ENCODE measurements at places on chromosomes 2 and 18.

- no peak for DNase-seq
Observed at GRCh38 chr2:5203134-5203755, 488.9 kb upstream of the SOX11 start.

- no peak for DNase-seq
Observed at GRCh38 chr2:66730441-66730840, 295.5 kb downstream of the MEIS1 start.

DNA sequence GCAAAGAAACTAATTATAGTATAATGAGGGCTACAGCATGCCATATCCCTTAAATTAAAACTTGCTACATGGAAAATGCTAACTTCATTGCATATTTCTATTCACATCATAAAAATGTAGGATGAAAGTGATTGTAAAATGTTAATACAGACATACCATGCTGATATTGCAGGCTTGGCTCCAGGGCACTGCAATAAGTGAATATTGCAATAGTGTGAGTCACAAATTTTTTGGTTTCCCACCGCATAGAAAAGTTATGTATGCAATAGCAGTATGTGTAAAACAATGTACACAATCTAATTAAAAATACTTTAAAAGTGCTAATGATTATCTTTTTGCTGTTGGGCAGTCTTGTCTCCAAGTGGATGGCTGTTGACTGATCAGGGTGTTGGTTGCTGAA is 162.1 kb downstream of the CD8B2 start:
- DNase-seq, result no peak

GRCh38 chr2:209613649-209614305 is 157.9 kb upstream of the UNC80 start:
- DNase-seq, result no peak

- no peak for DNase-seq
Observed at GRCh38 chr2:222526480-222527277, 102.3 kb downstream of the SGPP2 start.

GRCh38 chr18:41324020-41324791 is 630.8 kb upstream of the PIK3C3 start:
- DNase-seq, result no peak

GRCh38 chr2:119941981-119942513 is 70.8 kb upstream of the EPB41L5 start:
- DNase-seq, result no peak

GRCh38 chr2:4678927-4679326 is 975.6 kb downstream of the DCDC2C start:
- DNase-seq, result no peak

- no peak for DNase-seq
Observed at GRCh38 chr2:222294996-222295367, 3.8 kb downstream of the PAX3 start.

GRCh38 chr2:131034122-131035051 is 58.9 kb downstream of the FAM168B start:
- no peak for DNase-seq

- no peak for DNase-seq
Observed at GRCh38 chr2:67895227-67895941, 167.4 kb downstream of the C1D start.

DNA sequence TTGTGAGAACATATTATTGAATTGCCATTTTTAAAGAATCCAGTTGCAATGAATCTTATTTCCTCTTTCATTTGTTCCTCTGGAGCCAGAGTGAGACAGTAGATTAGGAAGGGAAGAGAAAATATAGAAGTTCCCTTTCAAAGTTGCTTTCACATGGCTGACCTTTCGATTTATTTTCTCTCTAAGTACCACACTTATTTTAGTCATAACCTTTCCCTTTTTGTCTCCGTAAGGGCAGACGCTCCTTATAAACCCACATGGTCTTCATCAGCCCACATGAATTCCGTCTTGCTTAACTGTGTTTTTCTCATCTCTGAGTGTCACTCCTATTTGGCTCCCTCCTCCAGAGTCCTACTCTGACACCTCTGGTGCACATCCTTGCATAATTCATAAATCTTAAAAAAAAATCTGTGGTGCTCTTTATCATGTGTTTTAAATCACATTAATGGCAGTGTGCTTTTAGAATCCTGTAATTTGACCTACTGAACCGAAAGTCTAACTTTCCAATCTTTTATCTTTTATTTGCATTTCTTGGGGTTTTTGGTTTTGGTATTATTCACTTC is 38.5 kb upstream of the ZNF396 start:
- no peak for DNase-seq

DNA sequence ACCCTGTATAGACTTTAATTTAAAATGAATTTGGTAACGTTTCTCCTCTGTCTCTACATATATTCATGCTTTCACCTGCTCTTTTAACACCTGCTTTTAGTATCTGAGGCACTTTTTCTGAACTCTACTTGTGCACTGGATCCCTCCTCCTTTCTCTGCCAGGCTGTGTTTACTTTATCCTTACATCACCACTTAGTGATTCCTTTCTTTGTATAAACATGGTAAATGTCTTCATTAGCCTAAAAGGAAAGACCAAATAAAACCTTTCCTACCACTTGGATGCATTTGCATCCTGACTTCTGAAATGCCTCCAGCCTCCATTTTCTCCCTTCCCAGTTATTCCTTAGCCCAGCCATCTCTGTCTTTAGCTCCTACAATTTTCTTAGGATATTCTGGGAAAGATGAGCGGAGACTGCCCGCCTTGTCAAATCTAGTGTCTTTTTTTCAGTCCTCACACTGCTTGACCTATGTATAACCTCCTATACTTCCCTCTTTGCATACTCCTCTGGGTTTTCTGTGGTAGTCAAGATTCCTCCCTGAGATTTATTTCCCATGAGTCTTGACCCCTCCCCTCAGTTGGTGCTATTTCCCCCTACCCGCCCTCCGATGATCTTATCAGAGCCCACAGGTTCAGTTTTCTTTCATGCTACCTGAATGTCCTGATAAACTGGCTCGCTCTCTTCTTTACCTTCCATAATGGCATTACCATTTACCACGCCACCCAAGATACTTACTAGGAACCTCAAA is 44.8 kb downstream of the REL start:
- peak; percentile 31 for DNase-seq

GRCh38 chr18:58928386-58928785 is 63.7 kb downstream of the ZNF532 start:
- DNase-seq, result no peak

- peak; percentile 21 for DNase-seq
Observed at GRCh38 chr2:129748653-129749052, 230.8 kb upstream of the RAB6C start.

GRCh38 chr2:144475569-144476275 is 44.2 kb downstream of the ZEB2 start:
- no peak for DNase-seq

GRCh38 chr2:68000170-68000825 is 62.5 kb downstream of the C1D start:
- DNase-seq, result no peak

DNA sequence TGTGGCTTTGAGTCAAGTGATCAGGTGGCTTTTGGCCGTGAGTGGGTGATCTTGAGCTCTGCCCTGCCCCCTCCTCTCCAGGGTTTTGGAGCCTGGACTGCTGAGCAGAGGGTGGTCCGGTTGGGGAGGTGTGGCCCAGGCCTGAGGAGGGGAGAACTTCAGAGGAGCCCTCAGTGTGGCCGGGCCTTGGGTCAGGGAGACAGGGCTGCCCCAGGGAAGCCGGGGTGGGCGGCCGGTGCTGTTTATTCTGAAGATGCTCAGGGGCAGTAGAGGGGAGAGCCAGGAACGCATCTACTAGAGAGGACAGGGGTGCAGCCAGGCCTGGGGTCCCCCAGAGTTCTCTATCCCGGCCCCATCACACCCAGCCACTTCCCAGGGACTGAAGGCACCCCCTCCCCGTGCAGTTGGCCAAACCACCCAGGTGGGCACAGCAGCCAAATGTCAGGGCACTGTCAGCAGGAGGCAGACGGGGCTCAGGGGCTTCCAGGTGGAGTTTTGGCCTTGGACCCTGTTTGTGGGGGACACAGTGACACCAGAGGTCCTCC is 963 bp downstream of the ERFE start:
- DNase-seq, result no peak

GRCh38 chr2:172962824-172963223 is 112.8 kb upstream of the MAP3K20 start:
- DNase-seq, result no peak

DNA sequence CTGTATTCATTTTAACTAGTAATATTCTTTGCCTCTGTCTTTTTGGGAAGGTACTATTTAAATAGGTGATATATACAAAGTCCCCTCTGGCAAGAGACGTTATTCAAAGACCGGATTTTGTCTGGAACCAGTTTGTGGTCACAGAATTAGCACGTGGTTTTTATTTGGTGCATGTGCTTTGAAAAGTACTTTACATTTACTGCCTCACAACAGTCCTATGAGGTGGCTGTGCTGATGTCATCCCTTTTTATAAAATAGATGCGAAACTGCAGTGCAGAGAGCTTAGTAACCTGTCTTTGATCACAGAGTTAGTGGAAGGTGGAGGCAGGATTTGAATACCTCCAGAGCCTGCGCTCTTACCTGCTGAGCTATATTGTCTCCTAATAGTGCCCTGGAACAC is 4.0 kb downstream of the LPIN1 start:
- DNase-seq, result no peak

GRCh38 chr2:113705982-113706523 is 50.4 kb downstream of the SLC35F5 start:
- DNase-seq, result no peak

DNA sequence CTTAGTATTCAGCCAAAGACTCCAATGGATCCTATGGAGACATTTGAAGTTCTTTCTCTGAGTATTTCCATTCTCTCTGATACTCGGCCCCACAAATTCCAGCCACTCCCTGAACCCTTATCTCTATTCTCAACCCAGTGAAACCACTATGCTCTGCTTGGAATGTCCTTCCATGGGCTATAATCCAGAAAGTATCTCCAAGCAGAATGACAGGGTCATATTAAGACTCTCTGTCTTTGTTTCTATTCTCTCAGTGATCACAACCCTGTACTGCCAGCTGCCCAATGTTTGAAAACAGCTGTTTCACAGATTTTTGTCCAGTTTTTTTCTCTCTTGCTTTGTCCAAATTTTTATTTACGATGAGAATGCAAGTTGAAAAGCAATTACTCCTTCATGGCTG is 21.9 kb downstream of the CHMP3 start:
- no peak for DNase-seq

DNA sequence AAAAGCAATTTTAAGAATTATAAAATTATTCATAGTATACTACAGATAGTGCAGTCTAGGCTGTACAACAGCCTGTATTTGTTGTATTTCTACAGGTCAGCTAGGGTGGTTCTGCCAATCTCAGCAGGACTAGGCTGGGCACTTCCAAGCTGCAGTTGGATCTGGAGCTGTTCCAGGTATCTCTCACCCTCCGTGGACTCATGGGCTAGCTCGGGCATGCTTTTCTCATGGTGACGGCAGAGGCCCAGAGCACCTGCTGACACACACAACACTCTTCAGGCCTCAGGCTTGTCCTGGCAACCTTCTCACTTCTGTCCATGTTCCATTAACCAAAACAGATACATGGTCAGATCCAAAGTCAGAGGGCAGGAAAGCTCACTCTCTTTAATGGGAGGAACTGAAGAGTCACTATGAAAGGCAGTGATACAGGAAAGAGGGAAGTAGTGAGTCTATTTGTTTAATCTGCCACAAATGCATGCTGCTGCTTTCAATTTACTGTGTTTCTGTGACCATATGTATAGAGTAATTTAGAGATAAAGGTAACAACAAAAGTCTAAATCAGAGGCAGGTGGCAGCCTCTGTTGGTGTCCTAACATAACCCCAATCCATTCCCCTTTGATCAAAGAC is 462.4 kb upstream of the ACVR2A start:
- DNase-seq, result no peak

- peak; percentile 92 for DNase-seq
Observed at GRCh38 chr2:9327873-9328352, 95.4 kb downstream of the ITGB1BP1 start.

GRCh38 chr2:49940626-49941025 is 786.3 kb upstream of the FSHR start:
- no peak for DNase-seq

DNA sequence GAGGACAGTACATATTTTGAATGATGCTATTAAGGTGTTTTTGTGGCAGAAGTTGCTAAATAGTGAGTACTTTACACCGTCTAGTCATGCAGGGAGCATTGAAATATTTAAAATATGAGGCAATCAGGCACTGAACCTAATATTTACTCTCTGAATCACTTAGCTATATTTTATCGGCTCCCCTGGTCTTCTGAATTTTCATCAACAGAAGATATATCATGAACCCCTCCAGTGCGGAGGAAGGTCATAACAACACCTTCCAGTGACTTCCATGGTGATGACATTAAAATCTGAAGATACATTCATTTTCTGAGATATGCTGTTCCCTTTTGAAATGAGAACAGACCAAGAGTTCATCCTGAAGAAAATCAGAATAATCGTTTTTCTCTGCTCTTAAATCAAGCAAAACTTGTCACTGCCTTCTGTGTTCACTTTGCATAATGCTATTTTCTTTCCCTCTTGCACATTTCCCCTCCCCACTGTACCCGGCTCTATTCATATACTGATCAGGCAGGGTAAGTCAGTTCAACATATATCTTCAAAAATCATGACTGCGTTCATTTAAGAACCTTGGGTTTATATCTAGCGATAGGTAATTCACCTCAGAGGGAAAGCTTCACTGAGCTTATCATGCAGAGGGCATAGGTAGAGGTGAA is 729.9 kb upstream of the GYPC start:
- no peak for DNase-seq

GRCh38 chr2:157058161-157058560 is 199.3 kb upstream of the GALNT5 start:
- no peak for DNase-seq

DNA sequence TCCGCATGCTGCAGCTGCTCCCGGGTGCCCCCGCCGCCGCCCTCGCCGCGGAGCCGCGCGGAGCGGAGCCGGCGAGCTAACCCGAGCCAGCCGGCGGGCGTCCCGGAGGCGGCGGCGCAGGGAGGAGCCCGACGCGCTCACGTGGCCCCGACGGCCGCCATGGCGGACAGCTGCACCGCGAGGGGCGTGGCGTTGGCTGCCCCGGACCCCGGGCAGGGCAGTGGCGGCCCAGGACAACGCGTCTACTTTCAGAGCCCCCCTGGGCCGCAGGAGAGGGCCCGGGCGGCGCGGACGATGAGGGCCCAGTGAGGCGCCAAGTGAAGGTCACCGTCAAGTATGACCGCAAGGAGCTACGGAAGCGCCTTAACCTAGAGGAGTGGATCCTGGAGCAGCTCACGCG is 30.0 kb upstream of the CCNYL1 start:
- DNase-seq, result no peak

All from HepG2 (cell line).